NCI-H1436 (cell line): ENCODE measurements at places on chromosomes 6 and 20.

- DNase-seq = no peak
These were observed 227.4 kb downstream of the LRFN2 start for GRCh38 chr6:40359808-40360207.

- no peak for DNase-seq
These were observed 8.4 kb downstream of the PSMA7 start for GRCh38 chr20:62134735-62135231.

- DNase-seq = no peak
These were observed 127.3 kb upstream of the MTHFD1L start for GRCh38 chr6:150738092-150738629.

GRCh38 chr6:156752666-156753301 is 24.4 kb upstream of the ARID1B start:
- DNase-seq = no peak

DNA sequence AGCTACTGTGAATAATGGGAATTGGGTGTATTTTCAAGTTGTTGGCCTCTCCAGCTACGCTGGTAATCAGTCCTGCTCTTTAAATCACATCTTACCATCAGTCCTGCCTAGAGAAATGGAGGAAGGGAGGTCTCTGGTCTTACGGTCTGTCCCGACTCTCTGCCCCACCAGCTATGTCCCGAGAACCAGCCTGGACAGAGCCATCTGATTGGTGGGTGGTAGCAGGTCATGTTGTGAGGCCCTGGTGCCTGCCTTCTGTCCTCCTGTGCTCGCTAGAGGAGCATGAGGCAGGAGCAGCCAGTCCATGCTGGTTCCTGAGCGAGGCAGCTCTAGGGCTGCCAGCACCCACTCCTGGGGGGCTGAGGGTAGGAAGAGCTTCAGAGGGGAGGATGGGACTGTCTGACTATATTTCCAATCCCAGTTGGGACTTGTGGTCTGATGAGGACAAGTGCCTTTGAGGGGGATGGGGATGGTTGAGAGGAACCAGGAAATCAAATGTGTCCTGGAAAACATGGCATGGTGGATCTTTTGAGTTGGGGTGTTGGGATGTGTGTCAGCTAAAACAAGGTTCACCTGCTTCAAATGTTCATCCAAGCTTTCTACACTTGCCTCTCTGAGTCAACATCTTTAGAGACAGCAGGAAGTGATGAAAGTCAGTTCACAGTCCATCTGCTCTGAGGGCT is 33.0 kb downstream of the SYNJ2 start:
- no peak for DNase-seq

DNA sequence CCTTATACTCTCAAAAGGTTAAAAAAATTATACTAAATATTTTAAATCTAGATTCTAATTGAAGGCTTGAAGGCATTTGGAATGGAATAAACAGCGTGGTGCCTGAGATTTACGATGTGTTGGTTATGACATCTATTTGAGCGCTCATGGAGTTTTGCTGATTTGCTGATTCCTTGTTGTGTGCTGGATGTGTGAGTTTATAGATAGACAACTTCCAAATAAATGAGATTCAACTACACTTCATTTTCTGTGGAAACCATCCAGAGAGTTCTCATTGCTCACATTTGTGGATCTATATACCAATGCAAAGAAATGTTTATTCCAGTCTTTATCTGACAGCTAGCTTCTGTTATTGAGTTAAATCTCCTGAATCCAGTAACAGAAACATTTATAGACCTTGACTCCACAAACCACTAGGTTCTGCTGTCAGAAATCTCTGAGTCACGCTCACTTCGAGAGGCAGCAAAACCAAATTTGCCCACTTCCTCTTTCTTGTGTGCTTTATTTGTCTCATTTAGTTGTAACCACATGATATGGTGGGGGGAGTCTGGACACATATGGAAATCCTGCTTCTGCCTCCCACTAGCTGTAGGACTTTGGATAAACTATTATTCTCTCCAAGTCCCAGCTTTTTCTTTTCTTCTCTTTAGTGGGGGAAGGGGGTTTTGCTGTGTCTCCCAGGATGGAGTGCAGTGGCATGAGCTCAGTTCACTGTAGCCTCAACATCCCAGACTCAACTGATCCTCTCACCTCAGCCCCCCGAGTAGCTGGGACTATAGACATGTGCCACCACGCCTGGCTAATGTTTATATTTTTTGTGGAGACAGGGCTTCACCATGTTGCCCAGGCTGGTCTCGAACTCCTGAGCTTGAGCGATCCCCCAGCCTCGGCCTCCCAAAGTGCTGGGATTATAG is 54.5 kb downstream of the IPCEF1 start:
- no peak for DNase-seq

GRCh38 chr6:65253041-65253440 is 454.0 kb downstream of the EYS start:
- DNase-seq = no peak

GRCh38 chr6:136486357-136486756 is 63.9 kb downstream of the MAP7 start:
- no peak for DNase-seq

- DNase-seq = no peak
These were observed 138.0 kb downstream of the GJA1 start for GRCh38 chr6:121573481-121573880.

DNA sequence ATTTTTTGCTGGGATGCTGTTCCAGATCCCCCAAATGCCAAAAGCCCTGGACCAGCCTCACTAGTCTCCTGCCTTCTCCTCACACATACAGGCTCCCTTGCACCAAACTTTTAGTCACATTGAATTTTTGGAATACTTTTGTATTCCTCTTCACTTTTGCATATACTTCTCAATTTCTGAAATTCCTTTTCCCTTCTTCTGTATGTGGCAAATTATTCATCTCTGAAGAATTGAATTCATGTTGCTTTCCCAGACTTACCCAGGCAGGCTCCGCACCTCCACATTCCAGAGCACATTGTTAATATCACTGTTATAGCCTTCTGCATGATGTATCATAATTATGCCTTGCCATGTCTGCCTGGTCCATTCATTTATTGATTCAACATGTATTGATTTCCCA is 255.3 kb upstream of the POU3F2 start:
- DNase-seq = no peak

DNA sequence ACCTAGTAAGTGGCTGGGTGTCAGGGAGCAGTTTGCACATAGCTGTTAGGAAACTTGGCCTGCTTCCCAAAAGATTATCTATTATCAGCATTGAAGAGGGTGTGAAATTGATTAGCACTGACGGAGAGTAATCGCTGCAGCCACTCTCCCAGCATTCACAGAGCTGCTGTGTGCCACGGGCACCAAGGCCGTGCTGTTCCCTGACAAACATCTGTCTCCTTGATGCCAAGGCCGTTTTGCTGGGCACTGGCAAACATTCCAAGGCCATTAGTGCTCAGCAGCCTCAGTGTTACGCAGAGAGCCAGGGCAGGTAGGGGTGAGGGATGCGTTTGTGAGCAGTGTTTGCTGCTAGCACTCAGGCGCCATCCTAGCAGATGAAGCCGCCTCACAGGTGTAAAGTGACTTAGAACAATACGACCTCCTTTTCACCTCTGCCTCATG is 57.7 kb upstream of the VSTM2L start:
- no peak for DNase-seq

GRCh38 chr20:63864978-63865640 is at the start of gene TPD52L2:
Gene TPD52L2, plus strand, starts transcription at chr20:63865270. Its CDS starts 96 bp downstream, at chr20:63865366.
- peak; percentile 98 for DNase-seq

- DNase-seq = no peak
These were observed 306.4 kb upstream of the PRND start for GRCh38 chr20:4415281-4415680.

DNA sequence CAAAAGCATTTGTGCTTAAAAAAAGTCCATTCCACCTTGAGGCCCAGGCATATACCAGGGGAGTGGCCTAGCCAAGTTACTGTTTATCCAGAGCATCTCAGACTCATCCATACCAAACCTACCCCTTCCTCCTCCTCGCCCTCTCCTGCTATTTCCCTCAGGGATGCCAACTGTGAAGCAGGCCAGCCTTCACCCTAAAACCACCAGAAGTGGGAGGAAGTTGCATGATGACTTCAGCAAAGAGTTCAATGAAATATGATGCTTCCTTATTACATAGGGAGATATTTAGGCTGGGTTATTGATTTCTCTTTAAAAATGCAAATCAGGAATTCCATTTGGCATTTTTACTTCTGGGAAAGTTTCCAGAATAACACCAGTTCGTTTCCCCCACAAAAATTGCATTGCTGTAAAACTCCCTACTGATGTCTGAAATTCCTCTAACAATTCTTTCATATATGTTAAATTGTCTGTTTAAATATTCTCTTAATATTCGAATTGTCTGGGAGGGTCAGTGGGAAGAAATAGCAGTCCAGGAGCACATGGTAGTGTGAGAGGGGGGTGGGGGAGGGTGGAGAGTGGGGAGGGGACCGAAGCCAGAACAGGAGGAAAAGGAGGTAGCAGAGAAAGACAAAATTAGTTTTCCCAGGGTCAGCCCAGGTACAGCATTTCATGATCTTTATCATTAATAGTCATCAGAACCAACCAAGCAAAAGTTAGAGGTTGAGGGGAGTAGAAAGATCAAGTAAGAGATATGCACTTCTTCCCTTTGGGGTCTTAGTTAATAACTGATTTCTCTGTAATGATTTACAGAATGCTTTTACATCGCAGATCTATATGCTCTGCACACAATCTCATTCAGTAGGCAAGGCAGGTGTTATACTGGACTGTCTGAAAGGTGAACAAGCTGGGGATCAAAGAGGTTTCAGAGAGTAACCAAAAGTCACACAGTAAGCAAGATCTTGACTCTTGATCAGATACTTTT is 1.7 kb upstream of the TCP11 start:
- no peak for DNase-seq

DNA sequence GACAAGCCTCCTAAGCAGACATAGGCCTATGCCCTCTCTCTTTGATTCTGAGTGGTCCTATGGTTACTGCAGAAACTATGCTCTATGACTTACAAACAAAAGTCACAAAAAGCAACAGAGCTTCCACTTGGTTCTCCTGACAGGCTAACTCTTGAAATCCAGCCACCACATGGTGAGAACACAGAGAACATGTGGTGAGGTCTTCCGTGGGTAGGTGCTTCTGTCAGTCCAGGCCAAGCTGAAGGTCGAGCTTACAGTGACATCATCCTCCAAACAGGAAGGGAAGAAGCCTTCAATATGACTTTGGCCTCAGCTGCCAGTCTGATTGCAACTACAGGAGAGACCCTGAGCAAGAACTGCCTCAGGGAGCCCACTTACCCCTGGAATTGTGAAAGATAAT is 265.5 kb downstream of the TBX18 start:
- no peak for DNase-seq

GRCh38 chr20:32589256-32589655 is 4.1 kb upstream of the NOL4L start:
- DNase-seq = no peak

GRCh38 chr20:35434085-35435005 is 3.7 kb downstream of the GDF5 start:
- DNase-seq = no peak

DNA sequence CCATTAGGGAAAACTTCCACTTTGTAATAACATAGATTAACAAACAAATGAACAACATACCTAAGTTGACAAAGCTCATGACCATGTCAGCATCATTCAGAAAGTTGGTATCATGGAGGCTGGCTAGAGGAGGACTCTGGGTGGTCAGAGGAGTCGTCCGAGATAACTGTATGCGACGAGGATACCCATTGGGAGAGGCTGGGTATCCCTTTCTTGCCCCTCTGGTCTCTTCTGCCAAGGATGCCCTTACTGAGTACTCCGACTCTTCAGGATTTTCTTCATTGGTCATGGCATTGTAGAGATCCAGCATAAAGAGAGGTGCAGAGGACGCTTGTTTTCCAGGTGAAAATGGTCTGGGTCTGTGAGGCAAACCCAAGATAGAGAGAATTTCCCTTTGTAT is 1.1 kb downstream of the BMP5 start:
- DNase-seq = no peak

- DNase-seq = no peak
These were observed 4.6 kb upstream of the CLDN20 start for GRCh38 chr6:155259204-155259603.

DNA sequence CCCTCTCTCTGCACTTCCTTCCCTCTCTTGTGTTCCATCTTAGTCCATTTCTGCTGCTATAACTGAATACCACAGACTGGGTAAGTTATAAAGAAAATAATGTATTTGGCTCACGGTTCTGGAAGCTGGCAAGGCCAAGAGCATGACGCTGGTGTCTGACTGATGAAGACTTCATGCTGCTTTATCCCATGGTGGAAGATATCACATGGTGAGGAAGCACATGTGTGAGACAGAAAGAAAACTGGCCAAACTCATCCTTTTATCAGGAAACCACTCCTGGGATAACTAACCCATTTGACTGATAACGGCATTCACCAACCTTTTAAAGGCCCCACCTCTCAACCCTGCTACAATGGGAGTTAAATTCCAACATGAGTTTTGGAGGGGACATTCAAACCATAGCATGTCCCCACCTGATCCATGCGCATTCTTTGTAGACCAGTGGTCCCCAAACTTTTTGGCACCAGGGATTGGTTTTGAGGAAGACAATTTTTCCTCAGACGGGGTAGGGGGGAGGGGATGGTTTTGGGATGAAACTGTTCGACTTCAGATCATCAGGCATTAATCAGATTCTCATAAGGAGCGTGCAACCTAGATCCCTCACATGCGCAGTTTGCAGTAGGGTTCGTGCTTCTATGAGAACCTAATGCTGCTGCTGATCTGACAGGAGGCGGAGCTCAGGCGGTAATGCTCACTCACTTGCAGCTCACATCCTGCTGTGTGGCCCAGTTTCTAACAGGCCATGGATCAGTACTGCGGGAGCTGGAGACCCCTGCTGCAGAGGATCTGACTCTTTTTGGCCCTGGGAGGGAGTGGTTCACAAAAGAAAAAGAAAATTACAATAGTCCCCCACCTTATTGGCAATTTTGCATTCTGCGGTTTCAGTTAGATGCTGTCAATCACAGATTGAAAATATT is 71.7 kb upstream of the RNF24 start:
- no peak for DNase-seq

- DNase-seq = no peak
These were observed 29.1 kb upstream of the LMBRD1 start for GRCh38 chr6:69825904-69826303.

DNA sequence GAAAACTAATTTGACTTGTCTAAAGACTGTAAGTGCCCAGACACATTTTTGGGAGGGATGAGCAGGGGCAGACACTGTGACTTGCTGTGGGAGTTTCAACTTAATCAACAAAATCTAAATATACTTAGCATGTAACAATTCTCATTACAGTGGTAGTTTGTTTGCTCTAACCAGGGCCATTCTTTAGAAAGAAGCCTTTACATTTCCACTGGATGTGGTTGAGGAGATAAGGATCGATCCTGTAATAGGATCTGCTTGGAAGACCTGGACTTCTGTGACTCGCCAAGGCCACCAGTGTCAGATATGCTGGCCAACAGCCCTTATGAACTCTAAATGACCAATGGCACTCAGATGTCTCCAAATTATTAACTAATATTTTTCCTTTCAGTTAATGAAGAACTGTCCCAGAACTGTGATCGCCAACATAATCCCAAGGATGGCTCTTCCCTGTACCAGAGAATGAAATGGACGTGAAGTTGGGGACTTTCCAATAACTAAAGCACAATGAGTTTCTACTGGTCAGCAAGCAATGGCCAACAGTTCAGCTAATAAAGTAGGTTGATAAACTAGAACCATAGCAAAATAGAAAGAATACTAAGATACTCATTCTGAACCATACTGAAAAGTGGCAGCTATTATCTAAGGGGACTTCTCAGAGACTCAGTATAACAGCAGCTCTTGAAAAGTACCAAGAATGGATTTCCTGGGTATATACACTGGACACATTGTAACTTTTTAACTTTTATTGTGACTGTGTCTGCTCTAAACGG is 7.5 kb downstream of the SMLR1 start:
- no peak for DNase-seq
